ENCODE measurements at places on chromosomes 13 and 19.
A peak's percentile ranks its signal among the peaks of the same experiment; 100 is the strongest.

GRCh38 chr19:49866933-49867782 lies at the start of gene PNKP:
TSS of gene PNKP (minus strand) at chr19:49867576. CDS start at chr19:49867204, 372 bp downstream.
- no peak within 1 kb of the TSS for H3K4me3 ChIP-seq
- no peaks in the 10 kb centered on the region for H3K27me3 ChIP-seq
- peak; percentile 84 for DNase-seq
- peaks cover 45% of the 10 kb centered on the region for H3K36me3 ChIP-seq
- H3K27ac ChIP-seq = peak within 1 kb of the TSS; percentile 99
- peaks cover 61% of the 10 kb centered on the region for H3K4me1 ChIP-seq

- no peaks in the 10 kb centered on the region for H3K4me1 ChIP-seq
- no peak overlapping the region for H3K27ac ChIP-seq
- no peaks in the 10 kb centered on the region for H3K36me3 ChIP-seq
These were observed 42.0 kb upstream of the IPO5 start for GRCh38 chr13:97911311-97912138.

- no peaks in the 10 kb centered on the region for H3K27me3 ChIP-seq
- DNase-seq = peak; percentile 13
- H3K4me3 ChIP-seq = peak overlapping the region; percentile 92
- H3K27ac ChIP-seq = peak overlapping the region; percentile 96
- peaks cover 41% of the 10 kb centered on the region for H3K4me1 ChIP-seq
These were observed 632 bp upstream of the MTIF3 start for GRCh38 chr13:27450921-27451471.

GRCh38 chr19:6491802-6492592 lies 10.1 kb downstream of the TUBB4A start:
- peaks cover 3% of the 10 kb centered on the region for H3K27me3 ChIP-seq
- no peak overlapping the region for H3K27ac ChIP-seq
- H3K4me3 ChIP-seq = no peak overlapping the region
- H3K4me1 ChIP-seq = peaks cover 15% of the 10 kb centered on the region
- peaks cover 6% of the 10 kb centered on the region for H3K36me3 ChIP-seq

DNA sequence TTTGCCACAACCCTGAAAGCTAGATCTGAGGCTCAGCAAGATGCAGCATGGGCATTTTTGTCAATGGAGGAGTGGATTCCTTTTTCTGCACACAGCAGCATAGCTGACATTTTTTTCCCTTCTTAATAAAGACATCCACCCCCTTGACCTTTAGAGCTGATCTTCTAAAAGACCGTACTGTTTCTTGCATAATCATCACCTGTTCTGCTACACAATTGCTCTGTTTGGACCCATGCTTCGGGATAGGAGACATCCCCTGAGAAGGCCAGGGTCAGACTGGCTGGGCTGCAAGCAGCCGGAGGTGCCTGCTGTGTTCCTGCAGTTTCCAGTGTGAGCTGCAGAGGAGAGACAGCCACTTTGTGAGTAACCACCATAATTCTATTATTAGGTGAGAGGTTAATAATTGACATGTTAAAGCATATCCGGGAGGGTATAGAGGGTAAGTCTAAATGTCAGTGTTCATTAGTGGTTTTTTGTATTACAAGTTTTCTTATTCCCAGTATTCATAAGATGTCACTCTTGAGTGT lies 108.5 kb upstream of the C1QTNF9B start:
- H3K36me3 ChIP-seq = no peaks in the 10 kb centered on the region
- DNase-seq = no peak
- no peak overlapping the region for H3K4me3 ChIP-seq
- H3K27me3 ChIP-seq = no peaks in the 10 kb centered on the region
- H3K27ac ChIP-seq = no peak overlapping the region
- H3K4me1 ChIP-seq = peaks cover 9% of the 10 kb centered on the region

DNA sequence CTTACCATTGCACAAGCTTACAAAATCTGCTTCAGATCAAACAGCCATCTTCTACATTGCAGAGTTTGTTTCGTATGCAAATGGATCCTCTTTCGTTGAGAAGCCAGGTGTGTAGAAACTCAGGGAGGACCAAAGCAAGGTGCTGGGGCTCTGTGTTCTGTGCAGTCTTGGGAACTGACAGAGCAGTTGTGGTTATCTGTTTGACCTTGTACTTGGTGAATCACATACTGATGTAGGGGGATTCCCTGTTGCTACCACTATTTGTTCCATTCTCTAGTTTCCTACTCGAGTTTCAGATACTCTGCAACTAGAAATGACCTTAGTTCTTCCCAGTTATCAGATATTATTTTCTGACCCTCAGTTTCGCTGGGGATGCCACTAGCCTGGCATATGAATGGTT lies 95.2 kb upstream of the CLDN10 start:
- no peaks in the 10 kb centered on the region for H3K27me3 ChIP-seq
- no peak for DNase-seq
- peaks cover 7% of the 10 kb centered on the region for H3K36me3 ChIP-seq
- peaks cover 16% of the 10 kb centered on the region for H3K4me1 ChIP-seq
- H3K4me3 ChIP-seq = no peak overlapping the region
- H3K27ac ChIP-seq = no peak overlapping the region

DNA sequence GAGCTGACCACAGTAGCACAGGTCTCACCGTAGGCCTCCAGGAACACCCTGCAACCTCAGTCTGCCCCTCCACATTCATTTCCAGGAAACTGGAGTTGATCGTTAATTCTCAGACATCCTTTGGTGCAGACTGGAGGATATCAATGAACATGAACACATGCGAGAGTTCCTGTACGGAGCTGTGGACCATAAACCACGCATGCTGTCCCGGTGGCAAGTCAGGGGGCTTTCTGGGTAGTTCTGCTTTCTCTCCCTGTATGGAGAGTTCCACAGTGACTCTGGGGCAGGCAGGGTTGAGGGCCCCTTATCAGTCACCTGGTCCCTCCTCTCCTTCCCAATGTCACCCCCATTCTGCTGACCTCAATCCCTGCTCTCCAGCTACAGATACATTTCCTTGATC lies 55.5 kb upstream of the URI1 start:
- no peak overlapping the region for H3K4me3 ChIP-seq
- no peaks in the 10 kb centered on the region for H3K36me3 ChIP-seq
- DNase-seq = no peak
- peaks cover 14% of the 10 kb centered on the region for H3K4me1 ChIP-seq
- peaks cover 20% of the 10 kb centered on the region for H3K27me3 ChIP-seq

DNA sequence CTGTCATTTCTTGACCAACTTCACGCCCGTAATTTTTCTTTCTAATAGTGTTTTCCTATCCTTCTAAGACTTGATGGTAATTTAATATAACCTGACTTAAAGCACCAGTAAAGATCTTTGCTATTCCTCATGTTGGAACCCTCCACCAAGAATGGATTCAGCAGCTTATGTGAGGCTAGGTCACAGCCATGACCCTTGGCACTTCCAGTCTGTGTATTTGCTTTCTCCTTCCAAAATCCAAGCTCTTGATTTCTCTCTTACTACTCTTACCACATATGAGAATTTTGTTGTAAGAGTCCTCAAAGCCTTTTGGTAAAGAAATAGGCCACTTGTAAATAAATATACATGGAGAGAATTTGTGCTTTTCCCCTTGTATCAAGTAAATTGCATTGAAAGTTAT lies 61.4 kb downstream of the DHRS12 start:
- peaks cover 22% of the 10 kb centered on the region for H3K4me1 ChIP-seq
- no peak overlapping the region for H3K27ac ChIP-seq
- no peak overlapping the region for H3K4me3 ChIP-seq
- peaks cover 35% of the 10 kb centered on the region for H3K36me3 ChIP-seq

DNA sequence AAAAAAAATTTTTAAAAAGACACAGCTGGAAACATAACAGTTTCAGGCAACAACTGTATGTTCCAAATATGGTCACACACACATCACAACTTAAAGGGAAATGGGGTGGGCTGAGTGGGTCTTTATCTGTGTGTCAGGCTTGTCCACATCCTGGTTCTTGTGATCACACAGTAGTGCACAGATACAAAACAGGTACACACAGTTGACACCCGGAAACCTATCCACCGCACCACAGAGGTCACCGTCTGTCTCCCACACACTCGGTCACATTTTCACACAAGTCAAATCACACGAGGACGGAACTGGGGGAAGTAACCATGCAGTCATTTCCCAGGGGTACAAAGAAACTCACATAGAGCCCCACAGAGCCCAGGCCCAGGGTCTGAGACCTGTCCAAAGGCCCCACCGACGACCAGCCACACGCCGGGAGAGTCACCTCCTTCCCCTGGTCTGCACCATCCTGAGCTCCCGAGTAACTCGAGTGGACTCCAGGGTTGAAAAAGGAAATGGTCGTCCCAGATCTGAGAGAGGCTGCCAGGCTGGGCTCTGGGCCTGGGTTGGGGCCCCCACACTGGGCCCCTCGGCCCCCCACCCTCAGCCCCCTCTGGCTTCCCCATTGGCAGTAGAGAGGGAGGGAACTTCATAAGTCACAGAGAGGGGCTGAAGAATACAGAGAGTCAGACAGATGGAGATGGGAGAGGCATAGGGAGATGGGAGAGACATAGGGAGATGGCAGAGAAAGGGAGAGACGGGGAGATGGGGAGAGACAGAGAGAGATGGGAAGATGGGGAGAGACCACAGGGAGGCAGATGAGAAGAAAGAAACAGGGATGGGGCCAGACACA lies 1.3 kb upstream of the PPAN start:
- H3K4me1 ChIP-seq = peaks cover 75% of the 10 kb centered on the region
- no peaks in the 10 kb centered on the region for H3K27me3 ChIP-seq
- H3K4me3 ChIP-seq = peak overlapping the region; percentile 85

DNA sequence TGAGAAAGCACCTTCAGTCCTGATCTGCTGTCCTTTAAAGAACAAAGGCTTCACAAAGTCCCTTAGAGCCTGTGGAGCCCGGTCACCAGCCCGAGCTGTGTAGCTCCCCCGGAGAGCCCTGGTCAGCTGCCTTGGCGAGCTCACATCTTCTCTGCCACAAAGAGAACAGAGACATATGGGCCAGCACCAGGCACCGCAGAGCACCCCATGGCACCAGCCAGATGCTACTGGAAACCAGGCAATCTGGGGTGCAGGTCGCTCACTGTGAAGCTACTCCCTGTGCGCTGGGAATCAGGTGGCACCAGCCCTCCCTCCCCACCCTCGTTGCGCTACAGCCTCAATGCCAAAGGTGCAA lies 44.3 kb upstream of the F7 start:
- no peaks in the 10 kb centered on the region for H3K27me3 ChIP-seq
- H3K36me3 ChIP-seq = peaks cover 17% of the 10 kb centered on the region
- no peak overlapping the region for H3K27ac ChIP-seq
- no peak for DNase-seq
- no peak overlapping the region for H3K4me3 ChIP-seq

DNA sequence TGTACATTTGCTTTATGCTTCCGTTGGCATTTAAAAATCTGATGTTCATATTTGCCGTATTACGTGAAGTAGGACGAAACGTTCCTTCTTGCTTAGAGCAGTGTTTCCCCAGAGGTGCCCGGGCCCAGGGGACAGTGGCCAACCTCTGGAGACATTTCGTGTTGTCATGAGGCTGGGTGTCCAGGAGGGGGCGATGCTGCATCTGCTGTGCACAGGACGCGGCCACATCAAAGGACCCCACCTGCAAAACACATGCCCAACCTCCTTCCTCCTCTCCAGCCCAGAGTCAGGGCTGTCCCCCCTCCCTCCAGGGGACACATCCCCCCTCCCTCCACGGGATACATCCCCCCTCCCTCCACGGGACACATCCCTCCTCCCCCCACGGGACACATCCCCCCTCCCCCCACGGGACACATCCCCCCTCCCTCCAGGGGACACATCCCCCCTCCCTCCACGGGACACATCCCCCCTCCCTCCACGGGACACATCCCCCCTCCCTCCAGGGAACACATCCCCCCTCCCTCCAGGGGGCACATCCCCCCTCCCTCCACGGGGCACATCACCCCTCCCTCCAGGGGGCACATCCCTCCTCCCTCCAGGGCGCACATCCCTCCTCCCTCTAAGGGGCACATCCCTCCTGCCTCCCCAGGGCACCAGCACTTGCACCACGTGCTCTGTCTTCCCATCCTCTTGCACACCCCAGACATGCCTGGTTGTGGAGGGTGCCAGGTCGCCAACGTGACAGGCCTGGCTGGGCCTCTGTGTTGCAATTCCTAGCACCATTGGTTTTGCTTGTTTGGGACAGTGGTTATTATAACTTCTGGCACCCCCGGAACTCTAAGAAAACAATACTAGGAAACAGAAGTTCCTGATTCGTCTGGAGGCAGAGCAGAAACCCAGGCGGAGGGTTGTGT lies 46.7 kb downstream of the GAS6 start:
- H3K27ac ChIP-seq = peak overlapping the region; percentile 92
- H3K36me3 ChIP-seq = peaks cover 44% of the 10 kb centered on the region
- H3K27me3 ChIP-seq = no peaks in the 10 kb centered on the region
- peak overlapping the region; percentile 99 for H3K4me3 ChIP-seq
- H3K4me1 ChIP-seq = peaks cover 26% of the 10 kb centered on the region

GRCh38 chr19:17754634-17755442 lies 3.6 kb downstream of the FCHO1 start:
- H3K4me3 ChIP-seq = peak overlapping the region; percentile 89
- peaks cover 54% of the 10 kb centered on the region for H3K4me1 ChIP-seq

DNA sequence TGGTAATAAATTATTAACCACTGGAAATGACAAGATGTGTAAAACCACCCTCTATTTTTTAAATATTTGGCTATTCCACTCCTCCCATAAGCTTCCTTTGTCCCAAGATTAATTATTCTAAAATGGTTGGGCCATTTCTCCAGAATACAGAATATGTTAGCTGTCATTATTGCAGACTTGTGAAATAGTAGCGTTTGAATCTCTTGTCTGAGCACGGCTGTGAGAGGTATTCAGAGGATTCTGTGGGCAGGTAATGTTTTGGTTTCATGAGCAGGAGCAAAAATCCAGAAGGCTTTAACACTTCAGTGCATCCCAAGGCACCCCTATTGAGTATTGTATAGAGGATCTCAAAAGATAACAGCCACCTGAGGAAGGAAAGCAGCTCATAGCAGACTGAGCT lies 256.0 kb downstream of the UQCRFS1 start:
- H3K27ac ChIP-seq = no peak overlapping the region
- no peaks in the 10 kb centered on the region for H3K27me3 ChIP-seq
- no peaks in the 10 kb centered on the region for H3K36me3 ChIP-seq
- DNase-seq = no peak
